ENCODE measurements at places on chromosomes 11 and 22.
A peak's percentile ranks its signal among the peaks of the same experiment; 100 is the strongest.

GRCh38 chr22:38222797-38223119, 21.0 kb downstream of the MAFF start:
- no peak for DNase-seq

DNA sequence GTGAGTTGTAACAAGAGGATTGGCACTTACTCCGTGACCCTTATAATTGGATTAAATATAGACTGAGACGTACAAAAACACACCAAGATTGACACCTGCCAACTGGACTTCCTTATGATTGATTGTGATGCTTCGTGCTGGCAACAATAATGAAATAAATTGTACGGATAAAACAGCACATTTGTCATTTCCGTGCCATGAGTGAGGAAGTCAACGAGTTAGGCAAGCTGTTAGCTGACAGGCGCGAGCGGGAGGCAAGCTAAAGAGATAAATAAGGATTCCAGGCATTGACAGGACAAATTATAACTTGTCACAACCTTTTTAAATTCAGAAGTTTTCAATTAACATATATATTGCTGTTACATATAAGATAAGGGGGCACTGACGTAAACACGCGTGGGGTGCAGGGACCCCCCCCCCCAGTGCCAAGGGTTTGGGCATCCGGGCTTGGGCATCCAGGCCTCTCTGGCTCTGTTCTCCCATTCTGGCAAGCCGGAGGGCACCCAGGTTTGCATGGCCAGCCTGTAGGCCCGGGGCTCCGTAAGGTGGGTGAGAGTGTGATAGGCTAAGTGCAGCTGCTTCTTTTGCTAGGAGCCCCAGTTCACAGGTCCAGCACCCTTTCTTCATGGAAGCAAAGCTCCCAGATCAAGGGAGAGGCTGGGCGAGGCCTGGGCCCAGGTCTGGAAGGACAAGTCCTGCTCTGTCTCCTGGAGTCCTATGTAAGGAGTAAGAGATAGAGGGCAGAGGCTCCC, 11.2 kb upstream of the PAX6 start:
- no peak for DNase-seq

- no peak for DNase-seq
Measured at GRCh38 chr22:21738966-21739365, 3.4 kb upstream of the YPEL1 start.

DNA sequence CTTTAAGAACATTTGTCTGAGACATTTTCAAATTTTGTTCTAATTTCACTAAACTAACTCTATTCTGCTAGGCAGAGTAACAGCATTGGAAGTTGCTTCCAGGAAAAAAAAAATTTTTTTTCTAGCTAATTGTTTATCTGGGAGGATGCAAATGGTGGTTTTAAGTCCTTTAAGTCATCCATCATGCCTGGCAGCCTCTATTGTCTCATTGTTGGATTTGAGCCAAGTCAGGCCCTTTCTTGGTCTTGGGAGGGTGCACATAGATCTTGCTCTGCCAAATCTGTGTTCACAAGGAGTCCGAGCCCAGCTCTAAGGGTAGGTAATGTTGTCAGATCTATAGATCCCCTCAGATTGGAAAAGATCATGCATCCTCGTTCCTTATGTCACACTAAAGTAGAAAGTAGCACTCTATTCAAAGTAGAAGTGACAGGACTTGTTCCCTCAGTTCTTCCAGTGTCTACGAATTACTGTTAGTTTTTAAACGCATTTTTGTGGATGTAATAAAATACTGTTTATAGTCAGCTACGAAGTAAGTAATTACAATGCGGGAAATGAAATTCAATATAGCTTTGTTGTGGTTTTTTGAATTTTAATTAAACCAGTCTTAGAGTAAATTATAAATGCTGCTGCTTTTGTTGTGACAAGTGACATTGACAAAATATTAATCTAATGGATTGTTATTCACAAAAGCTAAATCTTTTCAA, 166.0 kb upstream of the RASSF10 start:
- DNase-seq = no peak

DNA sequence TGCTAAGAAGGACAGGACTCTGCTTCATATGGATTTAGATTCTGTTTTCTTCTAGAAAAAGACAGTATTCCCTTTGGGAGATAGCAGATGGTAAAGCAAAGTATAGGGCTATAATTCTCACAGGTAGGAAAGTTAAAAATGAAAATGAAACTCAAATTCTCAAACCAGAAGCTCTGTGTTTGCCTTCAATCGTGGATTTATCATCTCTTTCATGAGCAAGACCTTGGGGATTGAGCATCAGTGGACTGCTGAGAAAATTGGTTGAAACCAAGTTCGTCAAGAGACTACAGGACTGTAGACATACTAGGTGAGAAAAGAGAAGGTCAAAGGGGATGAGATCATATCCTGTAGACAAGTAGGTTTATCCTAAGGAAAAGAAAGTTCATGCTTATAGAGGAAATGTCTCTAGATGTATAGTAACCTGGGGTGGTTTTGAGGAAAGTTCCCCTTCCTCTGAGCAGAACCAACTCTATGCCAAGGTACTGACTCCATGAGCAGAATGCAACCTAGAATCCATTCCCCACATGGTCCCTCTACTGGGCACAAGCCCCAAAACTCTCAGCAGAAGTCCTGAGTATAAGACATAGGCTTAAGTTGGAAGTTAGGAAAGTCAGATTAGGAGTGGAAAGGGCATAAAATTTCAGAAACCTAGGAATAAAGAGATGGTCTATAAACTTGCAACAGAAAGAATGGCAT, 46.5 kb downstream of the SLC5A12 start:
- DNase-seq = no peak

DNA sequence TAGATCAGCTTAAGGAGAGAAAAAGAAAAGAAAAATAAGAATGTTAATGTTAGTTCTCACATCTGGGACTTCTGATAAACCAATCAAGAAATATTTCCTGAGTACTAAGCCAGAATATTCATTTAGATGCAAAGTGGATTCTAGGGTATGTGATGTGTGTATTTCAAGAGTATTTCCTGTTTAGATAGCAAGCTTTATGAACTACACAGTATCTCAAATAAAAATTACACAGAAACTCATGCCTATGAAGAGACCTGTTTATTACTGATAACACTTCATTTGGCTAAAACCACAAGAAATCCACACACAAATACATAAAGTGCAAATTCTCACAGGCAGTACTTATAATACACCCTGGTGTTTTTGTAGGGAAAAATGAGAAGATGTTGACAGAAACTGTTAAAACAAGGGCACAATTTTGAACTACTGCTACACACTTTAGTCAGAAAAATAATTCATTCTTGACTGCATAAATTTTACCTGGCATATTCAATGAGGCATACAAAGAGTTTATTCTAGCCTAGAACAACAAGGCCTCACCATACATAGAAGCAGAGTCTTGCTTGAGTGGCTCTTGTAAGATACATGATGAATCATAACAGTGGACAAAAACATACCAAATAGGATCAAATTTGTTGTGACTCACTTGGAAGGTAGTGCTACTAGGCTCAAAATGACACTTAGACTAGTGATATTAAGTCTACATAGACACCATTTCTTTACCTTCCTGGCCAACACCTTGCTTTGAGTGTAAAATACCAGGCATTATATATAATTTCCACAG, 18.8 kb upstream of the P4HA3 start:
- no peak for DNase-seq

DNA sequence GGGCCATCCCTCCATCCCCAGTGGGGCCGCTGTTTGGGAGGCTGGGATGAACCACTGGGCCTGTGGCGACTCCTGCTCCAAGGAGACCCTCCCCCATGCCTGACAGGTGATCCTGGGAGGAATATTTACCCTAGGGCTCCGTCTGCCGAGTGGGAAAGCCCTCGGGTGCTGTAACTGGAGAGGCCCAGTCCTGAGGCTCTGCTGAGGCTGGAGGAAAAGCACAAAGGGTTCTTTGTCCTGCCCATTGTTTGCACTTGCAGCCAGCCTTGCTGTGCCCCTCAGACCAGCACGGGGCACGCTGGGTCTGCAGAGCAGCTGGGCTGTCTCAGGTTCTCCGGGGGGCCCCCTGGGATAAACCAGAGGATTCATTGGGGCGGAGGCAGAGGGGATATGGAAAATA, 321.1 kb downstream of the MN1 start:
- DNase-seq = peak; percentile 37

GRCh38 chr11:64120951-64121569, 44.9 kb downstream of the MACROD1 start:
- DNase-seq = no peak

GRCh38 chr22:19514831-19515565, 9.2 kb downstream of the CLDN5 start:
- no peak for DNase-seq

DNA sequence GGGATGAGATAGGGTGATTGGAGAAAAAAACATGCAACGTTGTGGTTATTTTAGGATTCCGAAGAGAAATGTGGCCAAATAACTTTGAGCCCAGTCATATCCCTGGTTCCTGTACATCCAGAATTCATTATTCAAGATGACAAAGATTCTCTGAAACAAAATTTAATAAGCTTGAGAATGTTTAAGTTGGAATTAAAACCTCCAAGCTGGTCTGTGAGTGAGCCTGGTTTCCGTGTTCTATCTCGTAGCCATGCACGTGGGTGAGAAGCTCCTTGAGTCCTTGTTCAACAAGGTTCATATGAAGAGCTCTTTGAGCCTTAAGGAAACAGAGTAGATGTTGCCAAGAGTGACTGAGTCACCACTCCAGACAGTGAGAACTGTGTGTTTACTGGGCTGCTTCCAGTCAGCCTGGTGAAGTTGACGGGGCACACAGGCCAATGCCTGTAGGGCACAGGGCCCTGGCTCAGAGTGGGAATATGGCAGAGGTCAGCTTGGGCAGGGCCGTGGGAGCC, 206.5 kb downstream of the NAV2 start:
- no peak for DNase-seq

DNA sequence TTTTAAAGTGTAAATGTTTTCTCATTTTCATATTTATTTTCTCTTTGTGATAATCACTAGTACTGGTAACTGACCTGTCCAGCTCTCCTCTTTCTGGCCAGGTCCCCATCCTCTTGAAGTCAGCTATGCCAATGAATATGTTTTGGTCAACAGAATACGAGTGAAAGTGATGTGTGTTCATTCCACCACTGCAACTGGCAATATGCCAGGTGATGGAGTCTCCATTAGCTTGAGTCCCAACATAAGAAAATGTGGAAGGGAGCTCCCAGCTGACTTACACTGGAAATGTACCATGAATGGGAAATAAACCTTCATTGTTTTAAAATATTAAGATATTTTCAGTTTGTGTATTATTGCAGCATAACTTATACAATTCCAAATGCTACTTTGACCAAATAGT, 75.8 kb downstream of the CCDC34 start:
- DNase-seq = no peak

DNA sequence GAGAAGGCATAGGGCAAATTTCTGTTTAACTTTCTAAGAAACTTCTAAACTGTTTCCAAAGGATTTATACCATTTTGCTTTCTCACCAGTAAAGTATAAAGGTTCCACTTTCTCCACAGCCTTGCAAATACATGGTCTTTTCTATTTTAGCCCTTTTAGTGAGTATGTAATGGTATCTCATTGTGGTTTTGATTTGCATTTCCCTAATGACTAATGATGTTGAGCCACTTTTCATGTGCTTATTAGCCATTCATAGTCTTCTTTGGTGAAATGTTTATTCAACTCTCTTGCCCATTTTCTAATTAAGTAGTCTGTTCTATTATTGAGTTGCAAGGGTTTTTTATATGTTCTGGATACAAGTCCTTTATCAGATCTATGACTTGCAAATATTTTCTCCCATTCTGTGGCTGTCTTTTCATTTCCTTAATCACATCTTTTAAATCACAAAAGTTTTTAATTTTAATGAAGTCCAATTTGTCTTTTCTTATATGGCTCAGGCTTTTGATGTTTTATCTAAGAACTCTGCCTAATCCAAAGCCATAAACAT, 83.8 kb upstream of the KCNQ1OT1 start:
- DNase-seq = no peak
